Activated CD8-positive, alpha-beta memory T cell treated with anti-CD3 and anti-CD28 coated beads, Interleukin-2, amount 10 ng/mL, durations not matched to agents 7 days and 5 days (primary cell): ENCODE measurements at places on chromosomes 12 and 14. TPM values are rescaled to one million over a fixed set of nuclear protein-coding genes. Genes with fewer than 3 reads are reported as not detected.

DNA sequence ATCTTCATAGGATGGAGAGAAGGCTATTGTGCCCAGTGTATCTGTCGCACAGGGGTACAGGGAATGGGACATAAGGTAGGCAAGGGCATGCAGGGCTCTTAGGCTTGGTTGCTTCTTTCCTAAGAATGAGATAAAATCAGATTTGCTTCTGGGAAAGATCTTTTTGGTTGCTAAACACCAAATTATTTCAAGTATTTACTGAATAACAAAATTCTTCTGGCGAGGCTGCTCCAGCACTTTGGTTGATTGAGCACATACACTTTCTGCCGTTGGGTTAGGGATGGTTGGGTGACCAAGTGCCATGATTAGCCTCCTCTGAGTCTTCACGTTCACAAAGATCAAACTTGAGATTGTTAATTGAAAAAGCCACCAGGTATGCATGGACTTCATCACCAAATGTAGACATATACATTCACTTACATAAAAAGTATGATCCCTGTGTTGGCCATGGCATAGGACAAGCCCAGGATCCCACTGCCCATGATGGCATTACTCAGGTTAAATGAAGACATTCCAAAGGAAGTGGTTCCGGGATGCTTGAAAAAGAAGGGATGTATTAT is 38.2 kb downstream of the SLC38A4 start:
- DNase-seq, result no peak
- no peak overlapping the region for H3K4me3 ChIP-seq
- H3K4me1 ChIP-seq, result peaks cover 2% of the 10 kb centered on the region
- H3K27me3 ChIP-seq, result peaks cover 14% of the 10 kb centered on the region
- H3K27ac ChIP-seq, result no peak overlapping the region

DNA sequence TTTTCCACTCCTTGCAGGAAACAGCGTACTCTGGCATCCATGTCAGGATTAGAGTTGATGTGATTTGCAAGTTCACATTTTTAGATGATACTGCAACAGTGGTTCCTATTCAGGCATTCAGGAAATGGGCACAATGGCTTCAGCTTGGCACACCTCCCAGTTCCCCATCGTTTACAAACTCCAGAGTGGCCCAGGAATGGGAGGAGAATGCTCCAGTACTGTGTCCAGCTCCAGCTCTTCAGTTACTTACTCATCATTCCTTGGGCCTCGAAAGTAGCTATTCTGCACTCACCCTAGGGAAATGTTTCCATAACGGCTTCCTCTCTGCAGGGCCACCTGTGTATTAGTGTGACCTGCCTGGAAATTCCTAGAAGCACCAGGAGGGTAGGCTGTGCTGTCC is 239.7 kb upstream of the RGS6 start:
- H3K4me1 ChIP-seq, result peaks cover 6% of the 10 kb centered on the region
- no peak for DNase-seq
- H3K36me3 ChIP-seq, result peaks cover 35% of the 10 kb centered on the region
- no peak overlapping the region for H3K27ac ChIP-seq
- H3K27me3 ChIP-seq, result no peaks in the 10 kb centered on the region

The BCL2L14 gene
- total RNA-seq, result 3.3 TPM

DNA sequence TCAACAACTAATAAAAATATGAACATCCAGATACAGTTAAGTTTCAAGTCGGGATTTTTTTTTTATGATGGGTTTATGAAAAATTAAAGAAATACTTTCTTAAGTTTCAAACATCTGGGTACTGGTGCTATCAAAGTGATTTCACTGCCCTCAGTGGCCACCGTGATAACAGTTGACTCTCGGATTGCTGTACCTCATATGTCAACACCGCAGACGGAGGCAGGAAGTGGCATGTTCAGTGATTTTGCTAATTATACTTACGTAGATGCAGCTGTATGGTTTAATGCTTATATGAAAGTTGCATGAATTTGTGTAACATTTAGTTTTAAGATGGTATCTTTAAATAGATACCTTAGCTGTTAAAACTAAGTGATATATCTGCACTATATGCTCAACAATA is 20.8 kb upstream of the FBLN5 start:
- peak; percentile 79 for DNase-seq
- H3K4me3 ChIP-seq, result no peak overlapping the region
- peaks cover 26% of the 10 kb centered on the region for H3K36me3 ChIP-seq

The COPS7A gene
- 28.2 TPM for total RNA-seq

The ANKRD33 gene
- not detected for total RNA-seq

- no peaks in the 10 kb centered on the region for H3K27me3 ChIP-seq
- no peak for DNase-seq
- H3K4me3 ChIP-seq, result no peak overlapping the region
- no peaks in the 10 kb centered on the region for H3K4me1 ChIP-seq
Measured at GRCh38 chr12:88726806-88727720, 146.8 kb upstream of the KITLG start.

DNA sequence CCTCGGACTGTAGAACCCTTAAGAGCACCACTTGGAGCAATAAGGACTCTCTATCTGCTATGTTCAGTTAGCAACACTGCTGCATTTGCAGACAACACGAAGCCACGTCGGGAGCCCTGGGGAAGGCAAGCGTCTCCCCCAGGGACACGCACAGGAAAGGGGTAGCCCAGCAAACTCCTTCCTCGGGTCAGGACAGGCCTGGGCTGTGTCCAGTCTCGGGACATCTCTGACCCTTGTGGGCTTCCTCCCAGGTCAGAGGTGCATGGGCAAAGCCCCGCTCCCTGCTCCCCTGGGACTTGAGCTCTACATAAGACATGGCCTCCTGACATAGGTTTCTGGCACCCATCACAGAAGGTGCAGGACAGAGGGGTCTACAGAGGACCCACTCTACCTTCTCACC is 119.5 kb downstream of the PIWIL1 start:
- no peak overlapping the region for H3K27ac ChIP-seq
- DNase-seq, result no peak
- H3K4me1 ChIP-seq, result no peaks in the 10 kb centered on the region
- no peak overlapping the region for H3K4me3 ChIP-seq

The DYRK4 gene
- 28.8 TPM for total RNA-seq

DNA sequence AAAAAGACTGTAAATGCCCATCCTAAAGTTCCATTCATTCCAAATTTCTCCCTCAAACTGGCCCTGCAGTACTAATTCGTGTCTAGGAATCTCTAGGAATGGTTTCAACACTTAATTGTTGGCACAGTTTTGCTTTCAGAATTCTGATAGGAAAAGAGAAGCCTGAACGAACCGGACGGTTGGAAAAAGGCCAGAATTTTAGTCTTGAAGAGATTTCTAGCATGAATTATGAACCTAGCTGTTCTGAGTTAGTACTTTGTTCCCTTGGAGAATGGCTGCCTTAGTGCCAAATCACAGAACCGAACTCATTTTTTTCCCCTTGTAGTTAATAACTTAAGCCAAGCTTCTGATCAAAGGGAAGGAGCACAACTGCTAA is 262.6 kb downstream of the ADAMTS20 start:
- no peak overlapping the region for H3K27ac ChIP-seq
- no peaks in the 10 kb centered on the region for H3K4me1 ChIP-seq
- H3K4me3 ChIP-seq, result no peak overlapping the region
- DNase-seq, result no peak
- H3K27me3 ChIP-seq, result no peaks in the 10 kb centered on the region

DNA sequence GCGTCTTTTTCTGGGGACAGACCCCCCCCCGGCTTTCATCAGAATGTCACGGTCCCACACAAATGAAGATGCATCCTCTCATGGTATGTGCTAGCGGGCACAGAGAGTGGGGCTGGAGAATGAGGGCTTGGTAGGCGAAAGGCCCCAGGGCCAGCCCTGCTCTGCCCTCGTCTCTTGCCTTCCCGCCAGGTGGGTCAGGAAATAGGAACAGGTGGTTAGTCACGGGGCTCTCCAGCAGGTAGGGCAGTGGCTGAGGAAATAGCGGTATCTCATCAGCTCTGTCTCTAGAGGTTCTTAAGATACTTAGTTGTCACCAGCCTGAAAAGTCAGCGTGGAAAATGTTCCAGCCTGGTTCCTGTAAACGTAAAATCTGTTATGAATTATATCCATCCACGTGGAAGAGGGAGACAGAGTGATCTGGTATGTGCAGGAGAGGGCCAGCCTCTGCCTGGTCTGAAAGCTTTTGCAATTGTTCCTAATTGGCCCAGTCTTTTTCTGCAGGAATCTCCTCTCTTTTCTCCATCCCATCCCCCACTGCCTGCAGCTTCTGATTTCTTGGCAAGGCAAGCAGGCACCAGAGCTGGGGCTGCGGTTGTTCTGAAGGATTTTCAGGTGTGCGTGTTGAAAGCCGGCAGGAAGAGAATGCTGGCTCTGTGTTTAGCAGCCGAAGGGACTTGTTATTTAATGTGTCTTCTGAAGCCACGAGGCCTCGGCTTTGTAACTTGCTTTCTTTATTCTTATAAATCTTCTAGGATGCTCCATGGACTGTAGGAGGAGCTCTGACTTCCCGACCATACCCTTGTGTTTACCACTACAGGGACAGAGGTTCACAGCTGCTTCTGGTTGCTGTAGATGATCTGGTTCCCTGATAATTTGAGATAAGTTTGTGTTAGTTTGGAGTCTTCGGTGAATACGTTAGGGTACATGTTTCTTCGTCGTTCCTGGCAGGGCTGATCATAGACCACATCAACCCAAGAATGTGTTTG is 131.1 kb downstream of the CACNA1C start:
- no peak overlapping the region for H3K27ac ChIP-seq
- no peak overlapping the region for H3K4me3 ChIP-seq
- peaks cover 32% of the 10 kb centered on the region for H3K27me3 ChIP-seq
- no peaks in the 10 kb centered on the region for H3K36me3 ChIP-seq

DNA sequence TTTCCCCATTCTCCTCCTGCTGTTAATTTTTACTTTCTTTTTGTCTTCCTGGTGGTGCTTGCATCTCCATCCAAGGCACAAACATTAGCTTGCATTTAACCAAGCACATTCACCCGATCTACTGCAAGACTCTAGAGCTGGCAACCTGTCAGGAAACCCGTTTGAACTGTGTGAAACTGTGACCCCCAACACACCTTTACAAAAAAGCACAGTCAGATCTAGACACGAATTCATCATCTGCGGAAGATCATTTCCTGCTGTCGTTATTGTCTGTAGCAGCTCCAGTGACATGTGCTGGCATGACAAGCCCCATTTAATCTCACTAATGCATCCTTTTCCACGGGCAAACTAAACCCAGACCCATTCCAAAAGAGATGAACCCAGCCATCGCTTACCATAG is 340.5 kb downstream of the VRK1 start:
- H3K4me1 ChIP-seq, result peaks cover 29% of the 10 kb centered on the region
- DNase-seq, result peak; percentile 54
- H3K4me3 ChIP-seq, result peak overlapping the region; percentile 52
- H3K27me3 ChIP-seq, result peaks cover 2% of the 10 kb centered on the region
- peaks cover 16% of the 10 kb centered on the region for H3K36me3 ChIP-seq

DNA sequence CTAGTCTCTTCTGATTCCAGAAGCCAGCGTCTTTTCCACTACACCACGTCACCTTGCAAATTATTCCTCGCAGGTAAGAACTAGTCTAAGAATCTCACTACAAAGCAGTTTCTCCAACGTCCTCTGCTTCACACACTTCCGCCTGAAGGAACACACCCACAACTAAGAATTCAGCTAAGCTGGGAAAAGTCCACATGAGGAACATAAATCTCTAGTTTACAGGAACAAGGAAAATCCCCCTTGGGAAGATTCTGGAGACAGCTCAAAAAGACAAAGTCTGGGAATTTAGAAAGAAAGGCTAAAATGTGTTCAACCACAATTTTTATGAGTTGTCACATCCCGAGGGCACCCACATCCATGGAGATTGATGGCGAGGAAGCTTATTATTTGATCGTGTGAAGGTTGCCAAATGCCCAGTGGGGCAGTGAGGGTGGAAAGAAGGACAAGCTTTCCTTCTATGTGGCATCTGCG is 780.2 kb upstream of the TBX3 start:
- H3K36me3 ChIP-seq, result no peaks in the 10 kb centered on the region
- H3K4me3 ChIP-seq, result no peak overlapping the region
- no peaks in the 10 kb centered on the region for H3K27me3 ChIP-seq
- no peak for DNase-seq
- H3K4me1 ChIP-seq, result no peaks in the 10 kb centered on the region
- no peak overlapping the region for H3K27ac ChIP-seq

The PPP1R36 gene
- not detected for total RNA-seq

DNA sequence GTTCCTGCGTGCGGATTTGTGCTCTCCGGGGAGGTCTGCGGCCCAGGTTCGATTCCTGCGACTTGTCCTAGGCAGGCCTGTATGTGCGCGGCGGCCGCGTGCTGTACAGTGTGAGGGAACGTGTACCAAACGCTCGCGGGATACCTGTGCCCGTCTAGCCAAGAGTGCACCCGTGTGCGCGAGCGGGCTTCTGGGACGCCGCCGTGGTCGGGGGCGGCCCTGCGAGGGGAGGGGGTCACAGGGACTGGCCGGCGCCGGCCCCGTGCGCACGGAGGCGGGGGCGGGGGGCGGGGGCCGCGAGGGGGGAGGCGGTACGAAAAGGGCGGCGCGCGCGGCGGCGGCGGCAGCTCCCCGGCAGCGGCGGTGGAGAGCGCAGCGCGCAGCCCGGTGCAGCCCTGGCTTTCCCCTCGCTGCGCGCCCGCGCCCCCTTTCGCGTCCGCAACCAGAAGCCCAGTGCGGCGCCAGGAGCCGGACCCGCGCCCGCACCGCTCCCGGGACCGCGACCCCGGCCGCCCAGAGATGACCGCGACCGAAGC is at the start of gene DLK1:
Gene DLK1, plus strand, starts transcription at position 343 of the 536 bp plus-strand sequence. Its CDS starts 177 bp downstream, at position 520.
- no peaks in the 10 kb centered on the region for H3K36me3 ChIP-seq
- DNase-seq, result no peak
- H3K4me1 ChIP-seq, result no peaks in the 10 kb centered on the region
- no peak within 1 kb of the TSS for H3K4me3 ChIP-seq

DNA sequence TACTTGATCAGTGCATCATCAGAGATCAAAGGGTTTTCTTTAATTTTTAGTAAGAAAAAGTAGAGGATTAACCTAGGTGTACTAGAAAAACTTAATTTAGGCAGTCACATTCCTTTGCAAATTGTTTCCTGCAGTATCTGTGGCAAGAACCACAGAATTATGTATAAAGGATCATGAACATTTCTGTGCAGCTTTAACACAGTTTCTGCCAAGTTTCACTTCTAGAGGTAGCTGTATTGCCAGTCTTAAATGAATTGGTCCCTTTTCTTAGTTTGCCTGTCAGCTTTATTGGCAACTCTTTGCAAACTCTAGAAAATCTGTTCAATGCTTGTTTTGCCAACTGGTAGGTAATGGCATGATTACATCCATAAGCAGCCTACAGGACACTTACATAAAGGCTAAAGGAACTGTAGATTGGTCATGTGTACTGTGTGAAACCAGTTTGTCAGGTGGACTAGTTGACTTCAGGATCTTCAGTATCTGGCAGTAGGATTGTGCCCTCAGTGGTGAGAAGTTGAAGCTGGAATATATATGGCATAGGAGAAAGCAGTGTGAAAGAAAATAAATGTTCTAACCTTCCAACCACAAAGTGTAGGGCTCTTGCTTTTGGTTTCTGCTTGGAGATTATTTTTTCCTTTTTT is 75.9 kb downstream of the TTLL5 start:
- peaks cover 19% of the 10 kb centered on the region for H3K36me3 ChIP-seq
- no peak overlapping the region for H3K27ac ChIP-seq
- no peak overlapping the region for H3K4me3 ChIP-seq
- no peaks in the 10 kb centered on the region for H3K4me1 ChIP-seq
- DNase-seq, result no peak

- H3K36me3 ChIP-seq, result peaks cover 15% of the 10 kb centered on the region
- no peaks in the 10 kb centered on the region for H3K27me3 ChIP-seq
- H3K4me1 ChIP-seq, result peaks cover 65% of the 10 kb centered on the region
- H3K4me3 ChIP-seq, result peak overlapping the region; percentile 24
- peak overlapping the region; percentile 73 for H3K27ac ChIP-seq
Measured at GRCh38 chr12:11765421-11765816, 115.9 kb downstream of the ETV6 start.

The TEX52 gene
- total RNA-seq, result not detected
